ENCODE measurements at places on chromosomes 3 and 15. TPM values are rescaled to one million over a fixed set of nuclear protein-coding genes. Genes with fewer than 3 reads are reported as not detected.

DNA sequence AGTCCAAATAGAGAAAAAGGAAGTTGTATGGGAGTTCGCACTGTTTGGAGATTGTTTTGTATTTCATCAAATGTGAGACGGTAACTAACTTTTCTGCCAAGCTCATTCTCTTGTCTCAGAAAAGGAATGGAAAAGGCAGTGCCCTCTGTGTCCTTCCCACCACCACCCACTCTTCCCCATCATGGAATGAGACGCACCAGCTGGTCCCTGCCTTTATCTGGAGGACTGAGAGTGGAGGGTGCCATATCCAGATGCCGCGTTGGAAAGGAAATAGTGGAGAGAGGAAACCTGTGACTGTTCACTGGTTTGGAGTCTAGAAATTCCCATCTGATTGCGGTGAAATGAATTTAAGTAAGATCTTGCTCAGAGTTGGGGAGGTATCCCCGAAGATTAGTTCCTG is 3.7 kb upstream of the CCK start:
- peaks cover 15% of the 10 kb centered on the region for H3K27me3 ChIP-seq
- no peaks in the 10 kb centered on the region for H3K4me1 ChIP-seq
- no peak for DNase-seq
- H3K4me3 ChIP-seq: no peak overlapping the region

GRCh38 chr3:125212091-125212508 is 448 bp downstream of the SLC12A8 start:
- no peak for DNase-seq
- H3K27ac ChIP-seq: no peak overlapping the region
- no peaks in the 10 kb centered on the region for H3K36me3 ChIP-seq
- peaks cover 59% of the 10 kb centered on the region for H3K27me3 ChIP-seq

GRCh38 chr3:49668414-49668797 is 5.7 kb upstream of the APEH start:
- H3K27ac ChIP-seq: no peak overlapping the region
- H3K4me1 ChIP-seq: peaks cover 5% of the 10 kb centered on the region
- no peak for DNase-seq
- no peak overlapping the region for H3K4me3 ChIP-seq
- H3K36me3 ChIP-seq: no peaks in the 10 kb centered on the region
- no peaks in the 10 kb centered on the region for H3K27me3 ChIP-seq

DNA sequence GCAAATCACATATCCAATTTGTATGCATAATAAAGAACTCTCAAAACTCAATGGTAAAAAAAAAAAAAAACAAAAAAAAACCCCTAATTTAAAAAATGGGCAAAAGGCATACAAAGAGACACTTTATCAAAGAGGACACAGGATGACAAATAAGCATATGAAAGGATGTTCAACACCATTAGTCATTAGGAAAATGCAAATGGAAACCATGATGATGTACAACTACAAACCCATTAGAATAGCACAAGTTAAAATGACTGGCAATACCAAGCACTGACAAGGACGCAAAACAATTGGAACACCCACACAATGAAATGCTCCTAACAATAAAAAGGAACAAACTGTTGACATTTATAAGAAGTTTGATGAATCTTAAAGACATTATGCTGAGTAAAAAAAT is 63.4 kb upstream of the ADAMTS17 start:
- H3K27me3 ChIP-seq: peaks cover 3% of the 10 kb centered on the region
- H3K27ac ChIP-seq: no peak overlapping the region
- no peak overlapping the region for H3K4me3 ChIP-seq
- H3K36me3 ChIP-seq: no peaks in the 10 kb centered on the region
- DNase-seq: no peak

SPINT1 gene
- 21.5 TPM for polyA plus RNA-seq

CTDSPL gene
- polyA plus RNA-seq: 0.69 TPM

DNA sequence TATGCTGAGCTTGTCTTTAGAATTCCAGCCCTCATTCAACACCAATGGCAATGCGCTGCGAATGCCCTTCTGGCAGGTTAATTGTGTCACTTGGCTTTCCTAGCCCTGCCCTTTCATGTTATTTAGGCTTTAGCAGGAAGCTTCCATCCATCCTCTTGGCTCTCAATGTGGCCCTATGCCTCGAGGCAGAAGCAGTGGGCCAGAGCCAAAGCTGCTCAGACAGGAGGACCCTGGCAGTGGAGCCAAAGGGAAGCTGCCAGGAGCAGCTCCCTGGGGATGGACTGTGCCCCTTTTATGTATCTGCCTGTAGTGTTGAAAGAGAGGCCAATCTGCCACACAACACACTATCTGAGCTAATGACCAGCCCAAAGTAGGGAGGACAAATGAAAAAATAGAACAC is 376.4 kb downstream of the CTNNB1 start:
- H3K4me3 ChIP-seq: no peak overlapping the region
- H3K36me3 ChIP-seq: no peaks in the 10 kb centered on the region
- DNase-seq: no peak
- H3K27me3 ChIP-seq: no peaks in the 10 kb centered on the region

MB21D2 gene
- 0.59 TPM for polyA plus RNA-seq

THAP10 gene
- polyA plus RNA-seq: 0.12 TPM

DNA sequence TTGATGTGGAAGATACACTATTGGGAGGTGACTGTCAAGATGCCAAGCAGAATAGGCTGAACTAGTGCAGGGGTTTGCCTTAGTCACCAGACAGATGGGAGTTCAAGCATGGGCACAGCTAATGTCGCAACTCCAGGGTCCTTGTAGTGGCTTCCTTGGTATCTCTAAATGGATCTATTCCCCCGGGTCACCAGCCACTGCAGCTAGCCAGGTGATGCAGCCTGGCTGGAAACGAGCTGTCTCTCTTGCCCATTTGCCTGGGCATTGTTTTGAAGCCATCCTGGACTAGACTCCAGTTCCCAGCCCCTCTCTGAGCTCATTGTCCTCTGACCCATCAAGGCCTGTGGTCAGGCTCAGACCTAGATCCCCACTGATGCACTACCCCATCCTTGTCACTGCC is 8.4 kb upstream of the CPEB1 start:
- no peak overlapping the region for H3K4me3 ChIP-seq
- no peaks in the 10 kb centered on the region for H3K27me3 ChIP-seq
- DNase-seq: no peak
- no peak overlapping the region for H3K27ac ChIP-seq
- no peaks in the 10 kb centered on the region for H3K4me1 ChIP-seq
- no peaks in the 10 kb centered on the region for H3K36me3 ChIP-seq

DNA sequence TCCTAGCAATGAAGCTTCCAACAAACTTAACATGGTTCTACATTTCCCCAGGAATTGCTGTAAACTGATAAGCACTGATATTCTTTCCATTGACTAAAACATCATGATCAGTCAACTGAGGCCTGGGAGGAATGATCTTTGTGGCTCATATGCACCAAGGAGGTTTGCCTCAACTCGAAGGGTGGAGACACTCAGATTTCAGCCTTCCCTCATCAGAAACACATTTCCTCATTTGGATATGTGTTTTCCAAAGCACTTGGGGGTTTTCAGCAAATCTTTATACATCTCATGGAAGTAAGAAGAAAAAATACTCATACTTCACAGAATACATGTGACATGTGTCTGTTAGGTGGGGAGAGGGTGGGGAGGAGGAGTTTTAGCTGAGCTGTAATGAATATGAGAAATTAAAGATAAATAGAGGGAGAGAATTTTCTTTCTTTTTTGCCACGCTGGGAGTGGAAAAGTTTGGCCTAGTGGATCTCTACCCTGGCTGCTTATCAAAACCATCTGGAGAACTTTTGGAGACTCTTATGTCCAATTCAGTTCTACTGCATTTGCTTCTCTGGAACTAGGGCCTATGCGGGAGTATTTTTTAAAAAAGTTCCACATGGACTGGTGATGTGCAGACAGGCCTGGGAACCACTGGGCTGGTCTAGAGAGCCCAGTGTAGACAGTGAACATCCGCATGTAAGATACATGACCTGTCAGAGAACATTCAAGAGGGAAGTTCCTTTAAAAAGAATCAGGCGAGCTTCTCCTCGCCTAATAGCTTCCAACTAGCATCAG is 301.0 kb upstream of the ICE2 start:
- no peaks in the 10 kb centered on the region for H3K36me3 ChIP-seq
- no peak overlapping the region for H3K4me3 ChIP-seq
- no peak for DNase-seq
- H3K27me3 ChIP-seq: no peaks in the 10 kb centered on the region
- no peak overlapping the region for H3K27ac ChIP-seq

DNA sequence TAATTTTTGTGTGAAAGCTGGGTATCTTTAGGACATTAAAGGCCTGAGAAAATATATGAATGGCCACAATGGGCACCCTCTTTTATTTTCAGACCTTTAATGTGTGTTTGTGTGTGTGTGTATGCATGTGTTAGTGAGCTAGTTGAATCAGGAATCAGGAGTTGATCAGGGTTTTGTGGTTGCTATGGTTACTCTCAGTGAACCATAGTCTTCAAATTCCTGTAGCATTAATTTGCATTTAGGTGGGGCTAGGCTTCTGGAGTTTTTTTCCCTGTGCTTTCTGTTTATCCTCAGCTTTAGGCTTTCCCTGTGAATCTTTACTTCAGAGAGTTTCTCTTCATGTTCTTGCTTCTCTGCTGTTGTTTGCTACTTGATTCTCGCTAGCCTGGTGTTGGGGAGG is 122.0 kb upstream of the ONECUT1 start:
- no peak overlapping the region for H3K27ac ChIP-seq
- no peak overlapping the region for H3K4me3 ChIP-seq
- H3K27me3 ChIP-seq: no peaks in the 10 kb centered on the region

GP9 gene
- polyA plus RNA-seq: 0.74 TPM
